Small intestine (tissue), 16 donors: ENCODE measurements at places on chromosomes 6 and 20. TPM values are rescaled to one million over a fixed set of nuclear protein-coding genes. Genes with fewer than 3 reads are reported as not detected.

The KCNK16 gene
- 0.34 TPM for polyA plus RNA-seq

- no peak overlapping the region for H3K27ac ChIP-seq
- no peaks in the 10 kb centered on the region for H3K27me3 ChIP-seq
- H3K36me3 ChIP-seq: peaks cover 8% of the 10 kb centered on the region
- no peak for DNase-seq
Observed at GRCh38 chr6:1988843-1989242, 256.6 kb downstream of the GMDS start.

GRCh38 chr20:50982363-50982762, 23.7 kb downstream of the MOCS3 start:
- no peak overlapping the region for H3K27ac ChIP-seq
- H3K36me3 ChIP-seq: no peaks in the 10 kb centered on the region
- DNase-seq: peak; percentile 71
- H3K27me3 ChIP-seq: no peaks in the 10 kb centered on the region
- no peak overlapping the region for H3K4me3 ChIP-seq
- H3K4me1 ChIP-seq: no peaks in the 10 kb centered on the region

GRCh38 chr20:37970856-37971245, 62.4 kb downstream of the TTI1 start:
- no peaks in the 10 kb centered on the region for H3K36me3 ChIP-seq
- H3K27me3 ChIP-seq: no peaks in the 10 kb centered on the region
- no peak overlapping the region for H3K27ac ChIP-seq
- H3K4me3 ChIP-seq: no peak overlapping the region
- H3K4me1 ChIP-seq: no peaks in the 10 kb centered on the region

The PROKR2 gene
- polyA plus RNA-seq: not detected

- H3K27ac ChIP-seq: peak overlapping the region; percentile 85
- peak; percentile 97 for DNase-seq
- no peaks in the 10 kb centered on the region for H3K27me3 ChIP-seq
- no peaks in the 10 kb centered on the region for H3K36me3 ChIP-seq
Observed at GRCh38 chr6:137247724-137248123, 28.5 kb upstream of the IFNGR1 start.

DNA sequence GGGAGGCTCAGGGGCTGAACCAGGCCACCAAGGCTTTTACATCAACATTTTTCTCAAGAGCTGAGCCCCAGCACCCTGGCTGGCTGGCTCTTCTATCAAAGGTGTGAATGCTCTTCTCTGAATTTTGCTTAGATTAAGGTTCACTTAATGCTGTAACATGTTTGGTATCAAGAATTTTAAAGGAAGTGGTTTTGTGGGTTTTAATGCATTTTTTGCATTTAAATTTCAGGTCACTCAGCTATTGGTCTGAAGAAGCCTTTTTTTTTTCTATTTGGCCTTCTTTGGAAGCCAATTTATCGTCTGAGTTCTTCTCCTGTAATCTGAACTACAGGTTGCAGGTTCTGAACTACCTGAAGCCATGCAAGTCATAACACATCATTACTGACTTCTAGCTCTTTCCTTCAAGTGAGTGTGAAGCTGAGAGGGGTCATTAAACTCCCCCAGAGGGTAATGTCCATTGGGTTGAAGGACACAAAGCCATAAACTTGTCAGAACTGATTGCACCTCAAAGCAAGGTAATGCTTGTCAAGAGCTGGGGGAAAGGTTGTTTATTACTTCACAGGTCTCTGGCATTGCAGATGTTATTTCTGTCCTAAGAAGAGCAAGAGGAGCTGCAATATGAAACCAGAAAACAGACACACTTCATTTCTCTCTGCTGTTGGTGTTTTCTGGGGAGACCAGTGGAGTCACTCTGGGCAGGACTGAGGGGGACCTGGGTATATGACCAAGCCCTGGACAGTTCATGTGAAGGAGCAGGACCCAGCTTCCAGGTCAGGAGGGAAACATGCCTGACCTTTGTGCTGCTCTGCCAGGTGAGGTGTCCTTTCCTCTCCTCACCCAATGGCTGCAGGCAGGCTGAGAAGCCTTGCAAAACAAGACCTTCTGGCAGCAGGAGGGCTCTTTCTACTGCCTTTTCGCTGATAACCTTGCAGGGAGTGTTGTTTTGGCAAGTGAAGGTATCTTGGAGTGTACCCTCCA, 26.1 kb upstream of the NEDD9 start:
- peak overlapping the region; percentile 46 for H3K27ac ChIP-seq
- no peaks in the 10 kb centered on the region for H3K36me3 ChIP-seq
- no peaks in the 10 kb centered on the region for H3K27me3 ChIP-seq
- peak overlapping the region; percentile 5 for H3K4me3 ChIP-seq

- no peaks in the 10 kb centered on the region for H3K27me3 ChIP-seq
- H3K36me3 ChIP-seq: no peaks in the 10 kb centered on the region
- no peak for DNase-seq
- H3K27ac ChIP-seq: no peak overlapping the region
Observed at GRCh38 chr6:89144354-89144906, 1.4 kb upstream of the PM20D2 start.

DNA sequence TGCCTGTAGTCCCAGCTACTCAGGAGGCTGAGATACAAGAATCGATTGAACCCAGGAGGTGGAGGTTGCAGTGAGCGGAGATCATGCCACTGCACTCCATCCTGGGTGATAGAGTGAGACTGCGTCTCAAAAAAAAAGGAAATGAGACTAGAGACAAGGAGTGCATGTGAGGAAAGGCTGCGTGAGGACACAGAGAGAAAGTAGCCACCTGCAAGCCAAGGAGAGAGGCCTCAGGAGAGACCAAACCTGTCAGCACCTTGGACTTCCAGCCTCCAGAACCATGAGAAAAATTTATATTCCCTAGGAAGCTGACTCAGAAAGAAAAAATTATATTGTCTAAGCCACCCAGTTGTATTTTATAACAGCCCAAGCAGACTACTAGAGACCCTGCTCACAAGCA, 7.4 kb upstream of the BEND3 start:
- no peak for DNase-seq
- H3K36me3 ChIP-seq: no peaks in the 10 kb centered on the region
- no peaks in the 10 kb centered on the region for H3K27me3 ChIP-seq
- H3K27ac ChIP-seq: no peak overlapping the region
- no peaks in the 10 kb centered on the region for H3K4me1 ChIP-seq

GRCh38 chr20:38674765-38675133, 49.5 kb upstream of the SLC32A1 start:
- no peak overlapping the region for H3K4me3 ChIP-seq
- no peak overlapping the region for H3K27ac ChIP-seq
- no peaks in the 10 kb centered on the region for H3K4me1 ChIP-seq

GRCh38 chr6:63440057-63440456, 120.3 kb upstream of the LGSN start:
- H3K4me1 ChIP-seq: no peaks in the 10 kb centered on the region
- no peaks in the 10 kb centered on the region for H3K36me3 ChIP-seq
- DNase-seq: no peak
- H3K27ac ChIP-seq: no peak overlapping the region
- no peaks in the 10 kb centered on the region for H3K27me3 ChIP-seq
- H3K4me3 ChIP-seq: no peak overlapping the region

- no peak for DNase-seq
- no peak overlapping the region for H3K27ac ChIP-seq
- no peak overlapping the region for H3K4me3 ChIP-seq
Observed at GRCh38 chr6:141510803-141511202, 621.9 kb upstream of the GJE1 start.

DNA sequence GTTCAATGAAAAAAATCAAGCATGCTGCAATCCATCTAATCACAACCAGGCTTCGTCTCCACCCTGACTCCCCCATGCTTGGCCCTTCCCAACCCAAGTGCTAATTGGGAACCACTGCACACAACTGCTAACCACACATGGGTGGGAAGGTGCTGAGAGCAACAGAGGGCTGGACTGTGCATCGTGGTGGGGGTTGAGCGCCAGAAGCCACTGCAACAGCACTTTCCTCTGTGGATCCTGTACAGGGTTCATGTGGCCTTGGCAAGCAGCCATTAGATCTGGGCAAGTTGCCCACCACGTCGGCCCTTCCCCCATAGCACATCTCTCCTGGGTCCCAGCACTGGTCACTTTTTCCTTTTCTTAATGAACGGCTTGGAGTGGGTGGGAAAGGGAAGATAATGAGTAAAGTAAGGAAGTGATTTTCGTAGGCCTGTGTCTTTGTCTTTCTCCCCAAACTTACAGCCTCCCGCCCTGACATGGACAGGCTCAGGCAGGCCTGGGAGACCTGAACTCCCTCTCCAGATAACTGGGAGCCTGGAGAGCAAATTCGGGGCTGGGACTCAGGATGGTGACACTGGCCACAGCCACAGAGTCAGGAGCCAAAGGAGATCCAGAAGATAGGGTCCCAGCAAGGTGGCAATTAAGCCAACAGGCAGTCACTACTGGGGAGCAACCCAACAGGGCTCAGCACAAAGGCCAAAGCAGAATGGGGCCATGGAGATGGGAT, 34.4 kb upstream of the MRPS10 start:
- peak; percentile 67 for DNase-seq
- H3K4me3 ChIP-seq: no peak overlapping the region
- H3K4me1 ChIP-seq: peaks cover 11% of the 10 kb centered on the region
- peak overlapping the region; percentile 31 for H3K27ac ChIP-seq
- H3K27me3 ChIP-seq: no peaks in the 10 kb centered on the region

- H3K36me3 ChIP-seq: no peaks in the 10 kb centered on the region
- peak overlapping the region; percentile 99 for H3K27ac ChIP-seq
- H3K4me1 ChIP-seq: peaks cover 11% of the 10 kb centered on the region
- no peak for DNase-seq
Observed at GRCh38 chr20:46088409-46089166, 1.2 kb downstream of the NCOA5 start.

The ATP6V1G2 gene
- 1.8 TPM for polyA plus RNA-seq

DNA sequence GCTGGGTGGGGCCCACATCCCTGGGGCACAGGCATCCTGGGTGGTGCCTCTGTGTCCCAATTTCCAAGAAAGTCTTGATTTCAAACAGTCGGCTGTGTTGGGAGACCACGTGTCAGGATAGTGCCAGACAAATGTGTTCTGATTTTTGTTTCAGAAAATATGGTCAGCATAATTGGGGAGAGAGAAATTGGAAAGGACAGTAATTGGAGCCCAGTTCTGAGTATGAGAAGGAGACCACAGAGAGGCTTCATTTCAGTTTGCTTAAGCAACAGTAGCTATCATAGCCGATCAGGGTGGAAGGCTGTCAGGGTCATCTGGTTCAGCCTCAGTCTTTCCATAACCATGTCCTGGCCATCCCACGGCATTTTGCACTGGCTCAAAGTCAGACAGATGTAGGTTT, 220.7 kb downstream of the CDC5L start:
- no peak overlapping the region for H3K27ac ChIP-seq
- H3K36me3 ChIP-seq: no peaks in the 10 kb centered on the region
- H3K4me1 ChIP-seq: no peaks in the 10 kb centered on the region
- no peak overlapping the region for H3K4me3 ChIP-seq
- no peaks in the 10 kb centered on the region for H3K27me3 ChIP-seq

The CLPSL2 gene
- polyA plus RNA-seq: not detected

The TSBP1 gene
- not detected for polyA plus RNA-seq
